ENCODE measurements at places on chromosomes 5 and 9.

DNA sequence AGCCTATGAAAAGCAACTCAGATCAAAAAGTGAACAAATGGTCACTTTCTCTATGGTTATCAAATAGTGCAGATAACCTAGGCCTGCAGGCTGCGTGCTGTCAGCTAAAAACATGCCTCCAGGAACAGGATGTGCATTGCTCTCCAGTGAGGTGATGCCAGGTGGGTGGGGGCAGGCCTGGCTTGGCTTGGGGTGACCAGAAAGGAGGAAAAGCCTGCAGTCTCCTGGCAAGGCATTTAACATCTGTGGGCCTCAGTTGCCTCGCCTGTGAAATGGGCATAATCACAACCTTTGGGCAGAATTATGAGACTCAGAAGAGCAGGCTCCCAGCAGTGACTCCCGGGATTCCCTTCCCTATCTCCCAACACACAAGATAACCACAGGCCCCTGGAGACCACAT, 135.9 kb downstream of the COL23A1 start:
- no peak for DNase-seq

GRCh38 chr9:138010861-138011260, 133.3 kb downstream of the CACNA1B start:
- no peak for DNase-seq

- no peak for DNase-seq
These were observed 46.4 kb upstream of the APC start for GRCh38 chr5:112691339-112691680.

DNA sequence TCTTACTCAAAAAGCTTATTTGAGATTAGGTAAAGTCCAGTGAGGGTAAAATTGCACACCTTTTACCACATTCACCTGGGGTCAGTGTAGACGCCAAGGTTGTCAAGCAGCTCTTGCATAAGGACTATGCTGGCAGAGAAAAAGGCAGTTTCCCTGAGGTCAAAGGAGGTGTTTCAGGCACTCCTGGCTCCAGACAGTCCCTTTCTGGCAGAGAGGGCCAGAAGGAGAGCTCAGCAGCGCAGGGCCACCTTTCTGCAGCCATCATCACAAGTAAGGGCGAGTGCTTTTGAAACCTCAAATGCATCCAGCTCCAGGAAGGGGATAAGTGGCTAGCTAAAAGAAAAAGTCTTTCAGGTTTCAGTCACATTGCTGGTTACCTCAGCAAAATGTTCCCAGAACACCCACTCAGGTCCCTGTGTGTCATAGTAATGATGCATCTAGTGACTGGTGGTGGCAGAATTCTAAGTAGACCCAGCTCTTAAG, 16.7 kb upstream of the IL13 start:
- no peak for DNase-seq

GRCh38 chr9:97528529-97529230, 27.2 kb downstream of the TMOD1 start:
- DNase-seq: no peak

DNA sequence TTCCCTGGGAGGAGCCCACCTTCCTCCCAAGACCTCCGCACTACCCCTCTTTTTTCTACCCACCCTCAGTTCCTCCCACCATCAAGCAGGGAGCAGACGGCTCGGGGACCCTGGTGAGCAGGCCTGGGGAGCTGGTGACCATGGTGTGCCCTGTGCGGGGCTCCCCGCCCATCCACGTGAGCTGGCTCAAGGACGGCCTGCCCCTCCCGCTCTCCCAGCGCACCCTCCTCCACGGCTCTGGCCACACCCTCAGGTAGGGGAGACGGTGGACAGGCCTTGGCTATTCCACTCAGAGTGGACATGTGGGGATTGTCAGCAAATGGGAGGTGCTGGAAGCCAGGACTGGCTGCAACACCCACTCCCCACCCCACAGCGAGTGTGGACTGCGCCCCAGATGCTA, 52.9 kb upstream of the ASS1 start:
- DNase-seq: no peak

DNA sequence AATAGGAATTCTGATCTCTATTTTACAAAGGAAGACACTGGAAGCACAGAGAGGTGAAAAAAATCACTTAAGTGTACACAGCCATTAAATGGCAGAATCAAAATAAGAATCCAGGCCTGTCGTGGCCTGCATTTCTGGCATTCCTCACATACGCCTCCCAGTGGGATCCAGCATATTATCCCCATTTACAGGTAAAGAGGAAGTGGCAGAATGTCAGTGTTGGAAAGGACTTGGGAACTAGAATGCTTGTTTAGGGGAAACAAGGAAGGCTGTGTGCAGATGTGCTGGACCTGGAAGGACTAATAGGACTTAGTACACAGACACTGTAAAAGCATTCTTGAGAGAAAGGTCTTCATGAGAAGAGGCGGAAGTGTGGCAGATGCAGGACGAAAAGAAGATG, 241.8 kb downstream of the TRIM32 start:
- DNase-seq: no peak

- no peak for DNase-seq
These were observed 78.0 kb downstream of the PTPRD start for GRCh38 chr9:10534850-10535249.

DNA sequence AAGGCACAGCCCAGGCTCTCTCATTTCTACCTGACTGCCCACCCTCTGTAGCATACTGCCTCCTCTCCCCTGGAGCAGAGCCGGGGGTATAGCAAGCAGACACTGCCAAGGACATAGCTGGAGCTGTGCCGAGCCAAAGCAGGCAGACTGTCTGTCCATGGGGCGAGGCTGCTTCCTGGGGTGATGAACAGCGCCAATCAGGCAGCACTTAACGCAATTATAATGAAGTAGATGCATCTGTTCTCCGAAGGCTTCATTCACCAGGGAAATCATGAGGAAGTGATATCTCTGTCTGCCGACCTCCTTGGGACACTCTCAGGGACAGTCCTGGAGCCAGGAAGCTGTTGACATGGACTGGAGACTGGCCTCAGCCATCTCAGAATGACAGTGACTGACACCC, 230.7 kb downstream of the ASTN2 start:
- no peak for DNase-seq

DNA sequence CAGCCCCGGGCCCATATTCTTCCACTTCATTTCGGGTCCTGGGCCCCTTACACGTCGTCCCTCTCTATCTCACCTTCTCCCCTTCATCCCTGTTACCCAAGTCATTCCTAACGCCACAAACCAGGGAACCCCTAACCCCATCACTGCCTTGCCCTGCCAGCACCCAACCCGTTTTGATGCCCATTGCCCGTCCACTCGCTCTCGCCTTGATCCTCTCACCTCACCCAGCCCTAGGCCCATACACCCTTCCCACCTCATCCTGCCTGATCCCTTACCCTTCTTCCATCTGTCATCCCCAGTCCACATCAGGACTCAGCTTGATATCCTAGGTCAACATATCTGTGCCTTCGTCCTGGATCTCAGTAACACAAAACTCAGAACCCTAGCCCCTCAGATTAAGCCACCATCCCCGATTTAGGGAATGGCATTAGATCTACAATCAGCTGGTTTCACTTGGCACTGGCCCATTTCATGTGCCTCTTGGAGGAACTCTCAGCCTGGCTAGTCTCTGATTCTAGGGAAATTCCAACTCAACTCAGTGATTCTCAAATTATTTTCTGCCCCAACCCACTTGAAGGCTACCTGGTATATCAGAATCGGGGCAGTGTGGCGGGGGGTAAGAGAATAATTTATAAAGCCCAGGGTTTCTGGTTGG, 489 bp downstream of the CHMP5 start:
- DNase-seq: no peak

DNA sequence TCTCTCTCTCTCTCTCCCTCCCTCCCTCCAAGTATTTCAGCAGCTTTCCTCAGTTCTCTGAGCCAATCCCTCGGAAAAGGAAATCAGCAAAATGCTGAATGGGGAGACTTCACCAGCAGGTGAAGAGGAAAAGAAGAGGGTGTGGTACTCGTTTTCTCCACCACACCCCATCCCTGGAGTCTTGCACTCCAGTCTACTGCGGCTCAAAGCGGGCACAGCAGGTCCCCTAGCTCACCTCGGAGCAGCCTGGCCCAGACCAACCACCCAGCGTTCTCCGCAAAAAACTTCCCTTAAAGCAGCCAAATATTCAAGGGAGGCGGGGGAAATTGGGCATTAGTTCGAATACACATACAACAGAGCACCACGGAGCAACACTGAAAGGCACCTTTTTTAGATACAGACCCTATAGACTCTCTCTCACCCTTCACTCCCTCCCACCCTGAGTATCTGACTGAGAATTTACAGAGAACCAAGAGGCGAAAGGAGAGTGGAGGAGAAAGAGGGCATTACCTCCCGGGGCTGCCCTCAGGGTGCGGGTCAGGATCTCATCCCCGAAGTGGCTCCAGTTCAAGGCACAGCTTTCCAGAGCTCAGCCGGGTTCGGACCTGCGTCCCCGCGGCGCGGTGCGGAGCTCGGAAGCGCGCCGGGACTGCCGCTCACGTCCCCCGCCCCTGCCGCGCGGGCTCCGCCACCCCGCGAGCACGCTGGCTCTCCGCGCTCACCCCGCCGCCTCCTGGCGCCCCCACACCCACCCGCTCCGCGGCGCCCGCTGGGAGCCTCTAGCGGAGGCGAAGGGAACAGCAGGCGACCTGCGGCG, 1638.5 kb upstream of the C9orf72 start:
- peak; percentile 30 for DNase-seq

GRCh38 chr9:91346644-91347043, 15.1 kb downstream of the AUH start:
- no peak for DNase-seq

DNA sequence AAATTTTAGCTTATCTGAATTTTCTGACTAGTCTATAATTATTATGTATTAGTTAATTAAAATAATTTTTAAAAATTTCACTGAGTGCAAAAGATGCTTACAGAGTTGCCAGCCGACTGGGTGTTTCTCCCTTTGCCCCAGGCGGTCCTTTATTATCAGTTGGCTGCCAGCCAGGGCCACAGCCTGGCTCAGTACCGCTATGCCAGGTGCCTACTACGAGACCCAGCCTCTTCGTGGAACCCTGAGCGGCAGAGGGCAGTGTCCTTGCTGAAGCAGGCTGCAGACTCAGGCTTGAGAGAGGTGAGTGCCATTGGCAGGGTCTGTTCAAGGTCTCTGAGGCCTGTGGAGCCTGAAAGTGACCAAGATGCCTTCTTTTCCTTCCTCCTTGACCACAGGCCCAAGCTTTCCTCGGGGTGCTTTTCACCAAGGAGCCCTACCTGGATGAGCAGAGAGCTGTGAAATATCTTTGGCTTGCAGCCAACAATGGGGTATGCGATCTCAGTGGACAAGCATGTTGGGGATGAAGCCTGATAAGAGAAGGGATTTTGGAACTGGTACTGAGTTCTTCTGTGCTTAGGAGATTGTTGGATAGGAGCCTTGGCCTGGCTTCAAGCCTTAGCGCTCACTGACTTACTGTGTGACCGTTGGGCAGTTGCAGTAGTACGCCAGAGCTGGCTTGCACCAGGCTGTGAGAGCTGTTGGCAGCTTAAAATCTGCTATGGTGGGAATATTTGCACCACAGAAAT, 10.6 kb downstream of the DELE1 start:
- DNase-seq: peak; percentile 47

- DNase-seq: no peak
These were observed 20.5 kb downstream of the SMIM15 start for GRCh38 chr5:61141801-61142200.

DNA sequence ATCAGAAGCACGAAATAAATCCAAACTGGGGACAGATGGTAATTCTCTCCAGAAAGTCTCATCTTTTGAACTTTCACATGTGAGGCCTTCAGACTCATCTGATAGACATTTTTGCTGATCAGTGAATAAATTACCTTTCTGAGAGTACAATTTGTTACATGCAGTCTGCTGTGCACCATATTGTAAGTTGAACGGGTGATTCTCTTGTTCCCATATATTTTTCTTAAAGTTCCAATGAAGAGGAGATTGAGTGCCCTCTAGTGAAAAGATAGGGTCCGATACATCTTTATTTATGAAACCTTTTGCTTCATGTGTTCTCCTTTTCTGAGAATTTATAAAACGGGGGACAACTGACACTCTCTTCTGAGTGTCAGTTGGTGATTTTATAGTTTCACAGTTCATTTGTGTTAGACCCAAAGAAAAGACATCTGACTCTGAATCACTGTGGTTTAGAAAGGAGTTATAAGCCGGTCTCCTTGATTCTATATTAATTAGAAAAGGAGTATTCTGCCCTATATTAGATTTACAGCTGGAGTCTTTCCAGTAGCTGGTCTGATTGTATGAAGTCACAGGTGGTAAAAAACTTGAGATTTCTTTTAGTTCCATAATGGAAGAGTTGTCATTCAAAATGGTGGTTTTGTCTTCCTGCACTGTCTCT, 30.4 kb downstream of the GNG10 start:
- DNase-seq: peak; percentile 1
